ENCODE measurements at places on chromosomes 3 and 15.

DNA sequence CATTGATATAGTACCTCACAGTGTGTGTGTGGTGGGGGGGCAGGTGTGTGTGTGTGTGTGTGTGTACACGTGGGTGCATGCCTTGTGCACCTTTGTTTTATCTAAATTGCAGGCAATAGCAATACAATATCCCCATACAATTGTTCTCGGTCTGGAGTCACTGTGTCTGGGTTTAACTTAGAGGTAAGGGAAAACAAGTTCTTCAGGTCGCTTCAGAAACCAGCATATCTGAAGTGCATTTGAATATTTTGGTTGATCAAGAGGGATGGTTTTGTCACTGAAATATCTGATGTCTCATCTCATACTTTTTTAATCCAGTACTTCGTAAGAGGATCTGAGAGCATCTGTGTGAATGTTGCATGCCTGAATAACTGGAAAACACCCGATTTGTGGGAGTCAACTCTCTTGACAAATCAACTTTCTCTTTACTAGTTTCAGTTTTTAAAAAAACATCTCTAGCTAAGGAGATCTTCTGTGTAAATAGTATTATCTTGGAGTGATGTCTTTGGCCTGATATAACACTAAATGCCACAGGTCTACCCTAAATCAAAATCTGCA, 206.8 kb upstream of the NR2F2 start:
- DNase-seq: no peak

DNA sequence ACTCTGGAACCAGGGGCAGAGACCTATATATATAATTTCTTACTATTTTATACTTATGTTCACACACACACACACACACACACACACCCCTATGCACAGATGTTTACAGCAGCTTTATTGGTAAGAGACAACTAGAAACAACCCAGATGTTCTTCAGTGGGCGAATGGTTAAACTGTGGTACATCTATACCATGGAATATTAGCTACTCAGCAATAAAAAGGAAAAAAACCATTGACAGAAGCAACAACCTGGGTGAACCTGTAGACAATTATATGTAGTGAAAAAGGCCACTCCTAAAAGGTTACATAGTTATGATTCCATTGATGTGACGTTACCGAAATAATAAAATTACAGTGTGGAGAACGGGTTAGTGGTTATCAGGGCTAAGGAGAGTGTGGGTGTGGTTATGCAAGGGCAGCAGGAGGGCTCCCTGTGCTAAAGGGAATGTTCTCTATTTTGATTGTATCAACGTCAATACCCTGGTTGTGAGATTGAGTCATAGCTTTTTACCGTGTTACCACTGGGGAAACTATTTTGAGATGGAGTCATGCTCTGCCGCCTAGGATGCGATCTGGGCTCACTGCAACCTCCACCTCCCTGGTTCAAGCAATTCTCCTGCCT, 85.5 kb downstream of the FLNB start:
- DNase-seq: no peak

- DNase-seq: no peak
These were observed 271.5 kb upstream of the COL8A1 start for GRCh38 chr3:99366663-99367429.

DNA sequence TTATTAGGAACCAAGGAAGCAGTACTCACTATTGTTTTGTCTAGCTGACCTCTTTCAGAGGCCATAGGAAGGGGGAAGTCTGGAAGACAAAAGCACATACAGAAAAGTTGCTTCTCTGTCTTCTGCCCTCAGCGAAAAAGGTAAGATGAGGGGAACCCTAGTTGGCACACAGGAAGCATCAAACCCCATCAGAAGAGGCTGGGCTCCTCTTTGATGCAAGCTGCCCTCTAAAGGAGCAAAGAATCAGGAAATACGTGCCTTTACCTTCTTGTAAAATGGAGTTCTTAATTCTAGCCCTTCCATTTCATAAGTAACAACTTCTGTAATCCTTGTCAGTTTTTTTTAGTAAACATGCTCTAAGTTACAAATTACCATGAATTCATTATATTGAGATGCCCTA, 12.5 kb downstream of the SPINK8 start:
- no peak for DNase-seq

- DNase-seq: no peak
These were observed 54.4 kb downstream of the ADCY5 start for GRCh38 chr3:123394391-123395020.

DNA sequence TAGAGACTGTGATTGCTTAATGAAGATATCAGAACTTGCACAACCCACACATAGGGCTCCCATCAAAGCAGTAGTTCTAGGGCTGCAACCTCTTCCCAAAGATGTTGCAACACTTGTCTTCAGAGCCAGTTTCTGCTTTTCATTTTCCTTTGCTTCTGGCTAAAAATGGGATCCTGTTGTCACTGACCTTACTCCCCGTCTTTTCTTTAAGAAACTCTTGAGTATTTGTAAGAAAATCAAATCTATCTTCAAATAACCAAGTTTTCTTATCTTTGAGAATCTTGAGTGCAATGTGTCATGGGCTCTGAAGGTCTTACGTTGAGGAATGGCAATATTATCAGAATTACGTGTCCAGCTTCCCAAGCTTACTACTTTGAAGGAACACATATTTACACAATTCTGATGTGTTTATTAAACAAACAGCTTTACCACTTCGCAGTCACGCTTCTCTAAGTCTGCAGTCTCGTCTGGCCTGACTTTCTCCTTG, 24.1 kb downstream of the CACNA1D start:
- no peak for DNase-seq

DNA sequence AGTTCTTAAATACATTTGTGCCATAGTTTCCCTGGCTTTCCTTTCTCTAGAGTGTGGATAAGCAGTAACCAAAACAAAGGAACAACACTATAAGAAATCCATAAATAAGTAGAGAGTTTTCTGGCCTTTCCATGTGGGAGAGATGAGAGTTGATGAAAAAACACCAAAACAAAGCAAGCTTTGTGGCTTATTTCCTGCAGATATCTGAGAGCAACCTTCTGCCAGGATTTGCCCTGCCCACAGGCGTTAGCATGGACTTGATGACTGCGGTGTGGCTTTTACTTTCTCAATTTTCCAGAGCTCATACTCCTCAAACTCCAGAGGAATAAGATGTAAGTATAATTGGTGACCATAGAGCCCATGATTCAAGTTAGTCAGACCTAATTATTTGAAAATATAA, 194.9 kb downstream of the RAP2B start:
- no peak for DNase-seq

GRCh38 chr3:129603561-129603942, 2.9 kb downstream of the PLXND1 start:
- DNase-seq: no peak

GRCh38 chr3:143002083-143002712, 828 bp downstream of the U2SURP start:
- no peak for DNase-seq

GRCh38 chr3:61236556-61236955, 14.7 kb downstream of the FHIT start:
- no peak for DNase-seq

DNA sequence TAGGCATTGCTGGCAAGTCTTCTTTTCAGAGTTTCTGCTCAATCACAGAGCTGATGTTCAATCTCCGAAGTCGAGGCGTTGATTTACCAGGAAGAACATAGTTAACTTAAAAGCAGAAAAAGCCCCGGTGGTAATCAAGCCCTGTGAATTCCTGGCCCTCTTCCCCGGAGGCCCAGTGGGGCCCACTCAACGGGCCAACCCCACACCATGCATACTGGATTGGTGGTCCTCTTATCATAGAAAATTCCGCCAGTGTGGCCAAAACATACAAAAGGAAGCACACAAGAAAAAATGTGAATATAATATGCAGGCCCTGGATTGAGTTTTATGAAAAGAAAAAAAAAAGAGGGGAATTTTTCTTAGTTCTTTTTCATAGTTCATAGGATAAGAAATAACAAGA, 873.0 kb upstream of the NR2F2 start:
- no peak for DNase-seq

DNA sequence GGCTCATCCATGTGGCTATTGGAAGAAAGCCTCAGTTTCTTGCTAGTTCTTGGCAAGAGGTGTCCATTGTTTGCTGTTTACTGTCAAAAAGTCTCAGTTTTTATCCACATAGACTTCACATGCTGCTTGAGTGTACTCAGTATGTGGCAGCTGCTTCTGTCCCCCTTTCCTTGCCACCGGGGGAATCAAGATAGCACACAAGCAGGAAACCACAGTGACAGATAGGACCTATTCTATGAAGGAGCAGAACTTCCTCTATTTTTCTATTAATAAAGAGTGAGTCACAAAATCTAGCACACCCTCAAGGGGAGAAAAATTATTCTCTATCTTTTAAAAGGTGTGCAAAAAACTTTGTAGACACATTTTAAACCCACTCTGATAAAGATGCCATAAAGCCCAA, 121.4 kb upstream of the GMNC start:
- no peak for DNase-seq

DNA sequence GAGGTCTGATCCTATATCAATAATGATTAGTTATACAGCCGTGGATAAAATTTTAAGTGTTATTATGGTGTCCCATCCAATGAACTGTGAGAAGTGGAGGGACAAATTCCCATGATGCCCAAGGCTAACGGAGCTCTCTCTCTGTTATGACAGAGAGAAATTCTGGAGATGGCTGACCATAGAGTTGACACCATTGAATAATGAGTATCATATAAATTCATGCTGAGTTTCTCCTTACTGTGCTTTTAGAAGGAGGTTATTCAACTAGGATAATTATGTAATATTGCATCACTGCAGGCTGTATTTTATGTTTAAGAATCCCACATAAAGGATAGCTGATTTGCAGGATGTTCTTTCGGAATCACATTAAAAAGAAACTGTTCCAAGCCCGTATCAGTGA, 82.9 kb downstream of the PYDC2 start:
- DNase-seq: no peak
